ENCODE measurements at places on chromosomes 5 and 9.
A peak's percentile ranks its signal among the peaks of the same experiment; 100 is the strongest.

DNA sequence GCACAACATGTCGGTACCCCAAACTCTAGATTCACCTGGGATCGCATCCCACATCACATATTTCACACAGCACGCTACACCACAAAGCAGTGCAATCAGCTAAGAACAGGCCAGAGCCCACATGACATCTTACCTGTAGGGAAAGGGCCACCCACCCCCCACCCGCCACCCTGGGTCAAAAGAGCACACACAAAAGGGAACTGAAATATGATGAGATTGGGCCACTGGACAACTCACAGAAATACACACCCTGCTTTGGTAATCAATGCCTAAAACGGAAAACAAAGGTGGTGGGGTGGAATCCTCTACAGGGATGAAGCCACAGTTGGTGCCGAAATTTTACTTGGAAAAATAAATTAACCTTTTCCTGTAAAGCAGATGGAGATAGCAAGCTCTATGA lies 13.1 kb downstream of the RETREG1 start:
- DNase-seq, result no peak

- peak; percentile 12 for DNase-seq
Measured at GRCh38 chr5:158878227-158878626, 221.5 kb downstream of the EBF1 start.

- peak; percentile 31 for DNase-seq
Measured at GRCh38 chr5:156109317-156110023, 217.5 kb upstream of the SGCD start.

DNA sequence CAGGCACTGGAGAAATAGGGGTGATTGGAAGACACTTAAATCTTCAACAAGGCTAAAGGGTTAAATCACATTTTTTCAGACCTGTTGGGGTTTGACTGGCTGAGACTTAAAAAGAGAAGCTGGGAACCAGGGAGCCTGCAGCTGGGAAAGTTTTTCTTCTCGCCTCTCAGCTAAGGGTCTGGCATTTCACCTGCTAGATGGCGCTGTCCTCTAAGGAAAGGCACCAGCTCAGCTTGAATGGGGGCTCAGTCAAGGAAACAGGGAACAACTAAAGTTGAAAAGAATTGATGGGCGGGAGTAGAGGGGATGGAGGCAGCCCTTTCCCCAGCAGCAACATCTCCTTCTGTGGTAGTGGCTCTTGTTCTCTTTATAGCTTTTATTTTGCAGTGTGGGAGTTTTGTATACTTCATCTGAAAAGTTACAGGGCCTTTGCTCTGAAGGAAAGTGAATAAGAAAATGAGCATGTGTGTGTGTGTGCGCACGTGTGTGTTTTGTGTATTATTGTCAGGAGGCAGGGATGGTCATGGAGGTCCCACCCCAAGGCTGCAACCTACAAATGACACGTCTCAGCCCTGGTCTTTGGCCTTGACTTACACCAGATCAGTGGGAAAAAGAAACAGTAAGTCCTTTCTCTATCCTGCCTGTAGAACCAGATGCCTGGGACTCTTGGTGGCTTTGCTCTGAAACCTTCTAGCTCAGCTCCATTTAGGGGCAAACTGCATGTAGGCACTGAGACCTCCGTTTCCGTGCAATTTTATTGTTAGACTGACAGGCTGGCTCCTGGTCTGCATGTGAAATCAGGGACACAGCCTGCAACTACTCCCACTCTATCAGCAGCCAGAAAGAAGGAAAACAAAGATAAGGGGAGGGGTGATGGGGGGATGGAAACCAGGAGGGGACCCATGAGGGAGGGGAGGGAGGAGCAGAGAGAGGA lies 316.2 kb upstream of the CLINT1 start:
- DNase-seq, result peak; percentile 86

- no peak for DNase-seq
Measured at GRCh38 chr5:176830995-176831423, 20.6 kb downstream of the UNC5A start.

DNA sequence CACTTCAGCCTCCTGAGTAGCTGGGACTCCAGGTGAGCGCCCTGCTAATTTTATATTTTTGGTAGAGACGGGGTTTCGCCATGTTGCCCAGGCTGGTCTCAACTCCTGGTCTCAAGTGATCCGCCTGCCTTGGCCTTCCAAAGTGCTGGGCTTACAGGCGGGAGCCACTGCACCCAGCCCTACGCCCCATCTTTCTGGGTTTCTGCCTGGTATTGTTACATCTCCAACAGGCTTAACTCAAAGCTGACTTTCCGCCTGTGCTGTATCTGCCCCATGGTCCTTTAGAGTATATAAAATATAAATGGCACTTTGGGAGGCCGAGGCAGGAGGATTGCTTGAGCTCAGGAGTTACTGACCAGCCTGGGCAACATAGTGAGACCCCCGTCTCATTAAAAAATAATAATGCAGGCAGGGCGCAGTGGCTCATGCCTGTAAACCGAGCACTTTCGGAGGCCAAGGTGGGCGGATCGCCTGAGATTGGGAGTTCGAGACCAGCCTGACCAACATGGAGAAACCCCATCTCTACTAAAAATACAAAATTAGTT lies 36.5 kb upstream of the GLDC start:
- DNase-seq, result peak; percentile 49

GRCh38 chr5:176601901-176602482 lies 8.0 kb downstream of the GPRIN1 start:
- peak; percentile 61 for DNase-seq
